ENCODE measurements at places on chromosomes 2 and 18.

DNA sequence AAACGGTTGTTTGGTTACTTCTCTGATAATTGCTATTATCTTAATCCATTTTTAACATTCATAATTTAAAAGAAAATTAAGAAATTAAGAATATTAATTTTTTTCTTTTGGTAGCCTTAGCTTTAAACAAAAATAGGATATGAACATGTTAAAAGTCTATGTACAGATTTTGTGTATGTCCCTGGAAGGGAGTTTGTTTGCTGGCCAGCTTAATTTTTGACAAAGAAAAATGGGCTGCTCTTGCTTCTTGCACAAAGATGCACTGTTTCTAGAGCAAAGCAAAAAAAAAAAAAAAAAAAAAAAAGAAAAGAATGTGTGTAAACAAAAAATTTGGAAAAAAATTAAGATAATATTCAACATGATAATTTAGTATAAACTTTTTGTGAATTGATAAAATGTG, 1.3 kb downstream of the RFTN2 start:
- no peak for DNase-seq

DNA sequence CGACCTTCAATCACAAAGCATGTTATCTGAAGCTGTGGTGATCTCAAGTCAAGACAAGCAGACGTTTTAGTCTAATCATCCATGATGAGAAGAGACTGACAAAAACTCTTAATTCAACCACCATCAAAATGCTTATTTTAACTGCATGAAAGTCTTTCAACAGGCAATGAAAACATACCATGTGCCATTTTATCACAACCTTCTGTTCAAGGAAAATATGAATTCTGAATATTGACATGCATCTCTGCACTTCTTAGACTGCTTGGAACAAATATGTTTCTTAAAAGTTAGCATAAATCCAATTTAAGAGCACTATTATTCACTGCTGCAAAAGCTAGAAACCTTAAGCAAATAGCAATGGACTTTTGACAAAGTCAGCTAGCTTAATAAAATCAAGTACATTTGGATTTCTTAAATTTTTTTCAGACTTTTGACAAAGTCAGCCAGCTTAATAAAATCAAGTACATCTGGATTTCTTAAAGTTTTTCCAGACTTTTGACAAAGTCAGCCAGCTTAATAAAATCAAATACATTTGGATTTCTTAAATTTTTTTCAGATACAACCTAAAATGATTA, 70.9 kb downstream of the OLA1 start:
- DNase-seq: no peak

GRCh38 chr2:227921648-227922047, 50.2 kb downstream of the DAW1 start:
- no peak for DNase-seq

- DNase-seq: no peak
These were observed 199.3 kb downstream of the ZNF407 start for GRCh38 chr18:74796841-74797576.

- DNase-seq: no peak
These were observed 31.5 kb downstream of the ST8SIA5 start for GRCh38 chr18:46725310-46725709.

Data from activated naive CD4-positive, alpha-beta T cell (primary cell).